G401 (cell line): ENCODE measurements at places on chromosomes 13 and 19. TPM values are rescaled to one million over a fixed set of nuclear protein-coding genes. Genes with fewer than 3 reads are reported as not detected.

DNA sequence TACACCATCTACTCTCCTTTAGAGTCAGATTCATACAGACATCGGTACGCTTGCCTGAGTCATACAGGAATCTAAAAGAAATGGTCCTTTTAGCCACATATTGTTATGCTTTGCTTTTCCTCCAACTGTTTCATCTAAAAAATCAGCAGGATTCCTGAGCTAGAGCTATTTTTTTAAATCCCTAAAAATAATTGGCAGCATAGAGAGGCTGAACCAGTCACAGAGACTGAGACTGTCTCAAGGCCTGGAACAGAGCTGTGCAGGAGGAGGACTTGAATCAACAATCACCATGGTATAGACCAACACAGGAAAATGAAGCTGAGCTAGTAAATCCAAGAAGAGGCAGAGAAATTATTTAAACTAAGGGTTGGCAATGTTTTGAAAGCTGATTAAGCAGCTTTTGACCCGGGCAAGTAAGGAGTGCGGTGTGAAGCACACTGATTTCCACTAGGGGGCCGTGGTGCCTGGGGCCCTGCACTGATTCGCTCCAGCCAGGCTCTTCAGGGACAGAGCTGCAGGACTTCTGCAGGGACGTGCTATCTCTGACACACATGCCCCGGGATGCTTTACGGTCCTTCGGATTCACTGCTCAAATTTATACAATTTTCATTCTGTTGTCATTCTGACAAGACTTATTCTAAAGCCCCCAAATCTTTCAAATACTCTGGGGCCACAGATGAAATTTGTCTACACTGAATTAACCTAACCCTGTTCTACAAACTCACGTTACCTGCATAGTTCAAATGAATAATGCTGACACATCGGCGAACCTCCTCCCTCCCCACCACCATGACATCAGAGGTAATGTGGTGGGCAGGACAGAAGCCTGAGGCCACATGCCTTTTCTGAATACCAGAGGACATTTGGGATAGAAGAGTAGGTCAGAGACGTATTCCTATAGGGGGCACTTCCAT, 87.6 kb upstream of the SLC15A1 start:
- DNase-seq = peak; percentile 84

DNA sequence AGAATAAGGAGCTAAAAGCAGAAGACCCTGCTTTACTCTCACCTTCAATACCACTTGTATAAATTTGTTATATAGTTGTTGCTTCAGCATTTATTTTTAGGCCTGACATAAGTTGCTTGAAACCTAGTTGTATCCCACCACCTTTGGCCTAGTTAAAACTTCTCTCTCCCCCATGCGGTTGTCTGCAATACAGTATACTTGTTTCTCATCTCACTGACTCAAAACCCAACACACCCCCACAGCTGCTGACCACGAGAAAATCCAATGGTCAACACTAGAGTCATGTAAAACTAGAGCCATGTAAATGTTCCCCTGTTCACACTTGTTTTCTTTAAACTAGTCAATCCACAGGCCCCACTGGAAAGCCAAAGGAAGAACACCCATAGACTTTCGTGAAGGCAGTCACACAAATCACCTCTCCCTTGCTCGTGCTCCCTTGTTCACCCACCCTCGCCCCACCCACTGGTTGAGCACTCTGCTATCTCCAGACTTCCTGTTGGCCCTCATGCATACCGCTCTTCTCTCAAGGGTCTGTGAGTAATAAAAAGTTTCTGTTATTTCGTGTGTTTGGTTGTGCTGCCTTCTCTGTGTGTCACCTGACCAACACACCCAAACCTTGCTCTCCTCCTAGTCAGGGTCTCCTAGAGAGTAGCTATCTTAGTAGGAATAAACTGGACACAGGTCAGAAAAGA, 12.9 kb upstream of the CCDC169 start:
- DNase-seq = no peak

- DNase-seq = no peak
Observed at GRCh38 chr19:8045872-8046568, 6.5 kb upstream of the CCL25 start.

- DNase-seq = no peak
Observed at GRCh38 chr13:98374750-98375149, 197.7 kb upstream of the RNF113B start.

The TPP2 gene
- 62.4 and 64.0 TPM in 2 replicates for total RNA-seq

DNA sequence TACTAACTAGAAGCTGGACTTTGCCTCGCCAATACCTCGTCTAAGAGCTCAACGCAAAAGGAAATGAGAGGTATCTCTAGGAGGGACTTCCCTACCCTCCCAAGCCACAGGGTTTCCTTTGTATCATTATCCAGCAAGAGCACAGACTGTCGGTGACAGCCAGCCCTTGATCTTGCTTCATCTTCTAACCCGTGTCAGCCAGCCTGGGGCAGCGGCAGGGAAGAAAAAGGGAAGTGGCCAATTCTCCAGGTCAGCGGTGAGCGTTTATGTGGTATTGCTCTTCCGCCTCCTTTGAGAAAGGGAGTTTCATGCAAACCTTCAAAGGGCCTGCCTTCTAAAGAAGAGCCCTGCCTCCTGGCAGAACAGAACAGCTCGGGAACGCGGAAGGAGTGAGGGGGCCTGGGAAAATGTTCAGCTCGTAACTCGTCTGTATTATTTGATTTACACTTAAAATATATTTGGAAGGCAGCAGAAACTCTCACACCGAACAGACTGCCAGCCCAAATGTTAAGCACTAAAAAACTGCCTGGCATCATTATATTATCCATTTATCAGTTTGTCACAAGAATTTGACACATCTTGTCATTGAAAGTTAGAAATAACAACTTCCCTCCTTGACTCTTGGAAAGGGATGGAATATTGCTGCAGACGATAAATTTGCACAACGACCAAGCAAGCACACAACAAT, 41.8 kb downstream of the EFNB2 start:
- DNase-seq = no peak

DNA sequence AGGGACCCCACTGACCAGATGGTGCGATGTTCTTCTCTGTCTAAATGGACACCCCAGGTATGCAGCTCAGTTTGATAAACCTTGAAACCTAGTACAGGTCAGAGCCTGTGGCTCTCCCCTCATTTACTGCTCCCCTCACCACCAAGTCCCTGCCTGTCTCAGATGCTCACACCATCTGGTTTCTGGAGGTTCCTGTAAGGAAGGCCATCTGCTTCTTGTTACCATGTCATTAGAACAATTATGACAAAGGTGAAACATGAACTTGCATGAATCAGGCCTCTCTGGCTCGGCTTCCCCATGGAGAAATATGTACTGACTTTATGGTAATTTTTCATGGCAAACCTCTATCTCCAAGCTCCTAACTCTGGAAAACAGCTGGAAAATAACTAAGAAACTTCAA, 965.7 kb downstream of the UQCRFS1 start:
- no peak for DNase-seq

DNA sequence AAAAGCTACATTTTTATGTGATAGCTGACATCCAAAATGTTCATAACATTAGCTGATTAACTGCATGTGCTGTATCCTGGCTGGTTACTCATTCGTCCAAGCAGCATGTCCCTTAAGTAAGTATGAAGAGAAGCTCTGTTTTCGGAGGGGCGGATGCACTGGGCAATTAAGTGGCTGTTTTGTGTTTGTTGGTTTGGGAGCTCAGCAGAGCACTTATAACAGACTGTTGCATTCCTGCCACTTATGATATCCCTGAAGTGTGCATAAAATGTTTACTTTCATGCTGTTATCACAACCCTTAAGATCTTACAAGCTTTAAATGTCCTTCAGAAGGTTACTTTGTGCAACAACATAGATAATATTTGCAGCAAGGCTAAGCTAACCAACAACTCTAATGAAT, 264.1 kb downstream of the NALCN start:
- DNase-seq = no peak

The ZNF160 gene
- 17.0 and 18.6 TPM in 2 replicates for total RNA-seq

DNA sequence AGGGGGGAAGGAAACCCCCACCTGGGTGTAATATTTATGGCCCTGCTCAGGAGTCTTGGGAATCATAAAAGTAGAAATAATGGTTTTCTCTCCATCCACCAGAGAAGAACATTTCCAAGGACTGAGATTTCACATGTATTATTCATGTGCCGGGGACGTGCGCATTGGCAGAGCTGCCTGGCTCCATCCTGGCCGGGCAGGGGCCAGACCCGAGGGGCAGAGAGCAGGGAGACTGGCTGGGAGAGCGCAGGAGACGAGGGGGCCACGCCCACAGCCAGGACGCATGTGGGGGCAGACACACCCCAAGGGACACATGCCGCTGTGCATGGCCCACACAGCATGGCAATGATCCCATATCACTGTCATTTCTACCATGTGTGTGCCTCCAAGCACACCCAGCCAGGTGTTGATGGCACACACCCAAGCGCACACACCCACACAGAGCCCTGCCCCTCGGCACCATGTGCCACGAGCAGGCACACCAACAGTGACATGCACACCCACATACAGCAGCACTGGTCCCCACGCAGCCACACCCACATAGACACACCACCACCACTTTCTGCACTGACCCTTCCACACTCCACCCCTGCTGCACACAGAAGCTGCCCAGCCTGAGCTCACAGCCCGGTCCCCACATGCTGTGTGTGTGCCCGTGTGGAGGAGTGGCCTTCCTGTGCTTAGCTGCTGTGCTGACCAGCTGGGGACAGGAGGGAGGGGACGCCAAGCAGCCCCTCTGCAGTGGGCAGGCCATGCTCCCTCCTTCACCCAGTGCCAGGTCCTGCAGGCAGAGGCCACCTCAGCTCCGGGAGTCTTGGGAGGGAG, 39.3 kb downstream of the CEBPG start:
- DNase-seq = no peak

- no peak for DNase-seq
Observed at GRCh38 chr13:67651908-67652465, 421.9 kb upstream of the PCDH9 start.

DNA sequence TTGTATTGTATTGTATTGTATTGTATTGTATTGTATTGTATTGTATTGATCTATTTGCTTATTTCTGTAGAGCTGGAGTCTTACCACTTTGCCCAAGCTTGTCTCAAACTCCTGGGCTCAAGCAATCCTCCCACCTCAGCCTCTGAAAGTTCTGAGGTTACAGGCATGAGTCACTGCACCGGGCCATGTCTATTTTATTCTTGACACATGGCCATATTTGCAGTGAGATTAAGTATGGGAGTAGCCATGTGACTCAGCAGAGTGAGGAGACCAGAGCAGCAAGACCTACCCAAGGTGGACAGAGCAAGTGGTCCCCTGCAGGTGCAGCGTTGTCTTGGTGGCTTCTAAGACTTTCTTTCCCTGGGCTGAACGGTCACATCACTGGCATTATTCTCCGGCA, 49.1 kb upstream of the UBAC2 start:
- DNase-seq = no peak

- no peak for DNase-seq
Observed at GRCh38 chr19:41206456-41206855, 12.6 kb upstream of the AXL start.

DNA sequence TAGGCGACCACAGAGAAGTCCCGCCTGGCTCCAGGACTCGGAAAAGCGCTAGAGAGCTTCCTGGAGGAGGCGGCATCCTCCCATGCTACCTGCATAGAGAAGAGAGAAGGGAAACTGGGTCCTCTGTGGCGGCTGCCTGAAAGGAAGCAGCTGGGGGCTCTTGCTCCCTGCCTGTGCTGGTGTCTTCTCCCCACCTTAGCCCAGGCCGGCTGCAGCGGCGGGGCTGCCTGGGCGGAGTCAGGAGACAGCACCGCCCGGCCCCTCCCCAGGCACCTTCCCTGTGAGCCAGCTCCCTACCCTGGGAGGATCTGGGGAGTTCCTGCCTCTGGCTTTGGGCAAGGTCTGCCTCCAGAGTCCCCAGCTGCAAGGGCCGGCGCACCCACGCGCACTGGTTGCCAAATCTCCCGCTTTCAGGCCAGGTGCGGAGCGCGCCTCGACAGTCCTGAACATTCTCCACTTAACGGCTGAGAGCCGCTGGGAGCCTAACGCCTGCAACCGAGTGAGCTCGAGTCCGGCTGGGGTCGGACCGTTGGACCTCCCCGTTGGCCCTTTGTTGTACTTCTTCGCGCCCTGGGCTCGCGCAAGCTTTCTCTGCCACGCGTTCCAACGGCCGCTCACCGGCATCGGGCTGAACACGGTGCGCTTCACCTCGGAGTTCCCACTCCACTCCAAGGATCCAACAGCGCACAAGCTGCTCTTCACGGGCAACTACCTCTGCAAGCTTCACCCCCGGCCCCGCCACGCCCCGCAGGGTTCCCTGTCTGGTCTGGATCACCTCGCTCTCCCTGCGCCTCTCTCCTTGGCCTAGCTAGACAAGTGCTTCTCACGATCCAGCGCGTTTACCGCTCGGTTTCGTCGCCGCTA, 21.8 kb upstream of the ZNF30 start:
- no peak for DNase-seq

GRCh38 chr19:30558793-30559192, 186.6 kb downstream of the ZNF536 start:
- DNase-seq = no peak
